ENCODE measurements at places on chromosomes 5 and 9. TPM values are rescaled to one million over a fixed set of nuclear protein-coding genes. Genes with fewer than 3 reads are reported as not detected.

- no peak for DNase-seq
Observed at GRCh38 chr5:141095263-141095641, 837 bp downstream of the PCDHB2 start.

- no peak for DNase-seq
Observed at GRCh38 chr9:127959841-127960409, 20.9 kb downstream of the EEIG1 start.

DAP gene
- 63.8 TPM for total RNA-seq

PAM gene
- total RNA-seq, result 159 TPM

IL31RA gene
- total RNA-seq, result not detected
